ENCODE measurements at places on chromosomes 12 and 14.

- no peak for DNase-seq
Observed at GRCh38 chr12:124520907-124521306, 46.5 kb downstream of the NCOR2 start.

- no peak for DNase-seq
Observed at GRCh38 chr12:1695886-1696670, 5.2 kb downstream of the ADIPOR2 start.

- no peak for DNase-seq
Observed at GRCh38 chr14:26828741-26829140, 230.9 kb upstream of the NOVA1 start.

- DNase-seq: no peak
Observed at GRCh38 chr14:28807518-28807917, 40.9 kb downstream of the FOXG1 start.

DNA sequence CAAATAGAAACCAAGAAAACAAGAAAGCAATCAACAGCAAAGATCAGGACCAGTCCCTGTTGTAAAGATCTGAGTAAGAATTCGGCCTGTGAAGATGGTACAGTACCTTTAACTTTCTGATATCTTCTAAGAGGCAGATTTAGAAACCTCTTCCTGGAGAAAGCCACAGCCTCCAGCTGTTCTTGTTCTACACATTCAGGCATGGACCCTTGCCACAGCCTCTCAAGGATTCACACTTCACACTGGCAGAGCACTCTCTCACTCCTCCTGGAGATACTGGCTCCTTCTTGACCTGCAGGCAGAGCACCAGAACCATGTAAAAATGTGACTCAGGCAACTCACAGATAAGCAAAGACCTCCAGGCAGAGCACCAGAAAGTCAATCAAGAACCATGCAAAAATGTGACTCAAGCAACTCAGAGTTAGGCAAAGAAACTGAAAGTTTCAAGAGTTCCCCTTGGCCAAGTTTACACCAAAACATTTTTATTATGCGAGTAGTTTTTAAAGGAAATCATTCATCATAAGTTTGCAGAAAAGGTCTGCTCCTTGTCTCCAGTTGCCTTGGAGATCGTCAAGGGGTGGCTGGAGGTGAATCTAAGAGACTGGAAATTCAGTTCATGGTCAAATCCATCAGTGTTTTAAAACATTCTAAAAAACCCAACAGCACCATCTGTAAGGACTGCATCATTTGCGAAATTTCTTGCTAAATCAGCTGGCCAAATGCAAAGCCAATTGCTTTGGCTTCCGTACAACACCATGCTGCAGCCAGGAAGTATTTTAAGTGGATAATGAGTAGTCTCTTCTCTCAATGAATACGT, 119.3 kb upstream of the MDM1 start:
- DNase-seq: no peak

GRCh38 chr12:120688527-120689071, 1.6 kb downstream of the MLEC start:
- no peak for DNase-seq

GRCh38 chr12:107379852-107380567, 286.7 kb upstream of the CRY1 start:
- DNase-seq: no peak

GRCh38 chr12:4277857-4278256, 4.3 kb downstream of the CCND2 start:
- no peak for DNase-seq

GRCh38 chr12:82893896-82894295, 207.2 kb downstream of the TMTC2 start:
- DNase-seq: no peak

DNA sequence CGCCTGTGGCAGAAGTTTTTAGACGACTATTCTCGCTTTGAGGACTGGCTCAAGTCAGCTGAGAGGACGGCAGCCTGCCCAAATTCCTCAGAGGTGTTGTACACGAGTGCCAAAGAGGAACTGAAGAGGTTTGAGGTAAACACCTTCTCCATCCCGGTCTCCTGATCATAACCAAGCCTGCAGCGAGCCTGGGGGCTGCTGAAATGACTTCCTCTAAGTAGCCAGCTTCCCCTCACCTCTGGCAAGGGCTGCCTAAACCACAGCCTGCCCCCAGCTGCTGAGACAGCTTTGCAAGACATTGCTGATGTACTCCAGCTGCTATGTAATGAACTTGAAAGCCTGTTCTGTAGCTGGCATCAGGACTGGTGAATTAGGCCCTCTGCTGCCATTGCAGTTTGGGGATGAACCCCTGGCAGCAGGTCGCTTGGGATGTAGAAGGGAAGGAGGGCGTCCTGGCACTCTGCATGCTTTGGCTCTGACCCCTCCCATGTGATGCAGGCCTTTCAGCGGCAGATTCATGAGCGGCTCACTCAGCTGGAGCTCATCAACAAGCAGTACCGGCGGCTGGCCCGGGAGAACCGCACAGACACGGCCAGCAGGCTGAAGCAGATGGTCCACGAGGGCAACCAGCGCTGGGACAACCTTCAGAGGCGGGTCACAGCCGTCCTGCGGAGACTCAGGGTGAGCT, 84.6 kb downstream of the ESR2 start:
- DNase-seq: no peak

DNA sequence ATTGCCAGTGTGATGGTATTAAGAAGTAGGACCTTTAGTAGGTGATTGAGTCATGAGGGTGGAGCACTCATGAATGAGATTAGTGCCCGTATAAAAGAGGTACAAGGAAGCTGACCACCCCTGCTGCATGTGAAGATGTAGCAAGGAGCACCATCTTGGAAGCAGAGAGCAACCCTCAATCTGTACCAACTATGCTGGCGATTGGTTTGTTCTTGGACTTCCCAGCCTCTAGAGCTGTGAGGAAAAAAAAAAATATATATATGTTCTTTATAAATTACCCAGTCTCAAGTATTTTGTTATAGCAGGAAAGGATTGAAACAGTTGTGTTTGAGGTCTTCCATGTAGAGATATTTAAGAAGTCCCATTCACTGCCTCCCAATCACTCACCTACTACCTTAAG, 16.9 kb downstream of the METTL25 start:
- DNase-seq: no peak

DNA sequence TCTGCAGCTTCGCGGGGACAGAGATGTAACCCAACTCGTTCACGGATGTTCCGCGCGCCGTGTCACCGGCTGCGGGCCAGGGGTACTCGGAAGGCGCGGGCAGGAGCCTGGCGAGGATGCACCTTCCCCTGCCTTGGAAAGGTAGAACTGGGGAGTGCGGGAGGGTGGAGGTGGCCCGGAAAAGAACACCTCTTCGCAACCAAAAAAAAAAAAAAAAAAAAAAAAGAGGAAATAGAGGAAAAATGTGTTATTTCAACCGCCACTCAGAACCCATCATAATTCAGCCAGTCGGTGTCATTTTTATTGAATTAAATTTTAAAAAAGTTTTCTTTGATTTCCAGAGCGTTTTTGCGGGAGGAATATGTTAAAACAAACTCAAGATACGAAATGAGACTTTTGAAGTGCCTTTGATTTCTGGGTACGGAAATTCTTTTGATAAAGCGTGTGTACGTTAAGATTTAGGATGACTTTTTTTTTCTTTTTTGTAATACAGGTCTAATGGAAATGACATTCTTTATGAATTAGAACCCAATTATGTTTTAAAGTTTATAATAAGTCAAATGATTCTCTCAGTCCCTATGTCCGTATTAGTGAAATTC, 8.9 kb downstream of the CDKN1B start:
- DNase-seq: no peak

DNA sequence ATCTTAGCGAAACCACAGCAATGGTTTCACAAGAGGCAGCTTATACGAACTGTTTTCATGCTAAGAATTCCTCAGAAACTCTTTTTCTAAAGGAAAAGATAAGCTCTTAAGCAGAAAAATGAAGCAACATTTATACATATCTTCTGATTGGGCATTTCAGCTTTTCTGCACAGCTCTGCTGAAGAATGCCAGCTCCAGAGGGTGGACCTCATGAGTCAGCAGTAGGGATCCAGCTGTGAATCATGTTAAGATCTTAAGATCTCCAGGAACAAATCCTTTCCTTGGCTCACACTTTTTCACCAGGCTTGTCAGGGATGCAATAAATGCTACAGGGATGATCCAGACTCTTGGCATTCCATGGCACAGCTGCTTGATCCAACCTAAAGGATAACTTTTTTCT, 477.1 kb upstream of the CCDC196 start:
- no peak for DNase-seq

GRCh38 chr12:118103201-118103600, 610 bp downstream of the VSIG10 start:
- DNase-seq: no peak

DNA sequence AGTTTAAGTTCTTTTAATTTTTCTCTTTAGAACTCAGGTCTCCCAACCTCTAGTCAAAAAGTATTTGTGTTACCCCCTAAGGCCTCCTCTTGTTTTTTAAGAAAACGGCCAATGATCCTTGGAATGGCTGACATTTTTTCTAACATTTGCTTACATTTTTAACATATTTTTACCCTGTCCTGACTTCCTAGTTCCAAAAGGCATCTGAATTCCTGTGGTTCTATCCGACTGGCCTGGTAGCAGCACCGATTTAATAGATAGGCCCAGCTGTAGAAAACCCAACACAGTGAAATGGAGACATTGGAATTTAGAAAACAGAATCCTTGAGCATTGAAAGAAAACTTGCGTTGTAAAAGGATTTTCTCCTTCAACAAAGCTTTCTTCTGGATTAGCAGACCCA, 134.7 kb upstream of the GSC start:
- DNase-seq: peak; percentile 1

- DNase-seq: no peak
Observed at GRCh38 chr12:40137252-40137651, 31.4 kb upstream of the SLC2A13 start.

GRCh38 chr14:60061371-60061770, 30.4 kb upstream of the PCNX4 start:
- DNase-seq: no peak

GRCh38 chr12:100833282-100833681, 38.7 kb downstream of the ANO4 start:
- no peak for DNase-seq

DNA sequence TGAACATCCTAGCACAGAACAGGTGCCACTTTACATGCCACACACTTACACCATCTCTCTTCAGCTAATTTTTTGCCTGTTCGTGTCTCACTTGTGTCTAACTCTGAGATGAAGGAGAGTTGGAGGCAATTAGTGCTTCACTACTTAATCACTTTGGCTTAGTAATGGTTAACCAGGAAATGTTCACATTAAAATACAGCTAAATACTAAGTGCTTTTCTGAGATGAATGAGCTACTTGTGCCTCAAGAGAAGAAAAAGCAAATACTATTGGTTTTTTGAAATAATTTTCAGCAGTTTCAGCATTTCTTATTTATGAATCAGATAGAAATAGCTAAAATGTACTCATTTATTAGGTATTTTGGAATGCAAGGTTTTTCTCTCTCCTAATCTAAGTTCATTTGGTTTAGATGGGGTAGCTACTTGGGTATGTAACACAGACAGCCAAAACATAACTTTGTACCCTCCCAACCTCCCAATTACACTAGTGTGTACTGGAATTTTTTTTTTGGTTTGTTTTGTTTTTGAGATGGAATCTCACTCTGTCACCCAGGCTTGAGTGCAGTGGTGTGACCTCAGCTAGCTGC, 1474.1 kb upstream of the SEL1L start:
- DNase-seq: no peak

DNA sequence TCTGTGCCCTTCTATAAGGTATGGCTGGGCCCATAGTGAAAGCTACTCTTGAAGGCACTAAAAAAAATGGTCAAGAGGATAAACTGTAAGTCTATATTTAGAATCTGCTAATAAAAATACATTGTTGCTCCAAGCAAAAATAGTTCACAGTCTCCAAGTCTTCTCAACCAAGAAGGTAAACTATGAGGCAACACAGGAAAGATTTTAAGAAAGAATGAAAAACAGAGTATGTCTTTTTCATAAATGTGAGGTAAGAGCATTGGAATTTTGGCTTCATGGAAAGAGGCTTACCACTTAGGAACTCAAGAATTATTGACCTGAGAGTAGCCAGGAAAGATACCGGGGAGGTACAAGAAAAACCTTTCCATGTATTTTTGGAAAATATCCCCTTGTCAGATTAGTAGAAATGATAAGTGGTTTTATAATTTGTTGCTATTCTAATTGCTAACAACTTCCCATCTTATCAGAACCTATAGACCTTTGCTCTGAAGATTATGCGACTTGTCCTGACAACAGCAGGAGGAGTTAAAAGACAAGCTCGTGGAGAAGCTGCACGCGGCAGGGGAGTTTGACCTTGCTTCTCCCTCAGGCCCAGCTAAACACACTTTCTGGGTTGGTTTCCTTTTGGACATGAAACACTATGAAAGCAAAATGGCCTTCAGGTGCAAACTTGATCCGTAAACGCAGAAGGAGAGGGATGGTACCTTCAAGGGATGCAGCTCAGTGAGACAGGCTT, 238.1 kb downstream of the FOXN3 start:
- DNase-seq: no peak

- DNase-seq: no peak
Observed at GRCh38 chr14:62081012-62081612, 318.9 kb downstream of the SNAPC1 start.

- DNase-seq: no peak
Observed at GRCh38 chr12:89528434-89528833, 2.6 kb upstream of the POC1B start.

DNA sequence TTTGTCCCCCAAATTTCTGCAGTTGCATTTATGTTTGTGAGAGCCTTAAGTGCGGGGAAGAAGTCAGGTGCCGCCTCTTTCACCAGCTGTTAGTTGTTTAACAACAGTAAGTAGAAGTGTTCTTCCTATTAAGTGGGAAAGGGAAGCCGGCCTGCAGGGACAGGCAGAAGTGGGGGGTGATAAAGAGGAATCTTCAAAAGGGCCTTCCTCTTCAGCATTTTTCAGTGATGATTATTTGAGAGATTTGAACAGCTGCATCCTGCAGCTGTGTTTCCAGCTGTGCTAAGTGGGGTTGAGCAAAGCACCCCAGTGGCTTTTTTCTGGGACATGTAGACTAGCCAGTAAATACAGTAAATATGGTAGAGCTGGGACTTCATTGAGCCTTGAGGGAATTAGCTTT, 32.1 kb upstream of the SLC38A1 start:
- DNase-seq: no peak

GRCh38 chr12:128859311-128859710, 6.0 kb downstream of the GLT1D1 start:
- DNase-seq: no peak

GRCh38 chr12:99281277-99281676, 366.3 kb upstream of the GARIN6 start:
- no peak for DNase-seq

- DNase-seq: no peak
Observed at GRCh38 chr14:21729703-21730233, 56.1 kb upstream of the OR4E1 start.
